ENCODE measurements at places on chromosomes 7 and 10.

DNA sequence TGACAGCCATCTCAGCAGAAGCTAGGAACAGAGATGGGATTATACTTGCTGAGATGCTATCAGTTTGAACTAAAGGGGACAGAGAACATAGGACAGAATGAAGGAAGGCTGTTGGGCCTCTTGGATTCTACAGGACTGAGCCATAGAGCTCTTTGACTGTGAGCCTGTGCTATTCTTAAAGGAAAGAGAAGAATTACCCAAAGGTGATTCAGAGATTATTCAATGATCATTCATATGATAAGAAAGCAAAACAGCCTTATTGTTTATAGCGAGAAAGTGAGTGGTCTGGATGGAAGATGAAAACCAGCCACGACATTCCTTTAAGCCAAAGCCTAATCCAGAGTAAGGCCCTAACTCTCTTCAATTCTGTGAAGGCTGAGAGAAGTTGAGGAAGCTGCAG, 69.7 kb upstream of the NEUROD6 start:
- no peak for DNase-seq

DNA sequence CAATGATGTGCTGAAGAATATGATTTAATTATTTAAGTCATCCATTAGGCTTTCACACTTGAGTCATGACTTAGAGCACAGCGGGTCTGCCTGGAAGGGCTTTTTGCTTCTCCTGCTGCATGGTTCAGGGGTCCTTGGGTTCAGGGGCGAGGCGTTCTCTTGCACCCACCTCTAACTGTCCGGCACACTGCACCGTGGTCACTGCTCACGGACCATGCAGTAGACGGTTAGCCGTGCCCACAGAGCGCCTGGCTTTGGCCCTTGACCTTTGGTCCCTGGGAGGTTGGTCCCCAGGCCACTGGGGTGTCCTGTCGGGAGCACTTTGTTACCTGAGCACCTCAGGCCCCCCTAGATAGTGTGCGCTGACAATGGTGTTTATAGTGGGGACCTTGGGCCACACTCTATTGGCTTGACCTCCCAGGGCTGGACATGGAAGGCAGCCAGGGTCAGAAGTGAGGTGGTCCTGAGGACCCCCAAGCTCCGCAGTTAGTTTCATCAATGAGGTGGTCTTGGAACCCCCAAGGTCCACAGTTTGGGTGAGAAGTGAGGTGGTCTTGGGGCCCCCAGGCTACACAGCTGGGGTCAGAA, 110.6 kb downstream of the ACTR3B start:
- DNase-seq = no peak

- DNase-seq = no peak
Measured at GRCh38 chr10:17062955-17063484, 66.6 kb downstream of the CUBN start.

DNA sequence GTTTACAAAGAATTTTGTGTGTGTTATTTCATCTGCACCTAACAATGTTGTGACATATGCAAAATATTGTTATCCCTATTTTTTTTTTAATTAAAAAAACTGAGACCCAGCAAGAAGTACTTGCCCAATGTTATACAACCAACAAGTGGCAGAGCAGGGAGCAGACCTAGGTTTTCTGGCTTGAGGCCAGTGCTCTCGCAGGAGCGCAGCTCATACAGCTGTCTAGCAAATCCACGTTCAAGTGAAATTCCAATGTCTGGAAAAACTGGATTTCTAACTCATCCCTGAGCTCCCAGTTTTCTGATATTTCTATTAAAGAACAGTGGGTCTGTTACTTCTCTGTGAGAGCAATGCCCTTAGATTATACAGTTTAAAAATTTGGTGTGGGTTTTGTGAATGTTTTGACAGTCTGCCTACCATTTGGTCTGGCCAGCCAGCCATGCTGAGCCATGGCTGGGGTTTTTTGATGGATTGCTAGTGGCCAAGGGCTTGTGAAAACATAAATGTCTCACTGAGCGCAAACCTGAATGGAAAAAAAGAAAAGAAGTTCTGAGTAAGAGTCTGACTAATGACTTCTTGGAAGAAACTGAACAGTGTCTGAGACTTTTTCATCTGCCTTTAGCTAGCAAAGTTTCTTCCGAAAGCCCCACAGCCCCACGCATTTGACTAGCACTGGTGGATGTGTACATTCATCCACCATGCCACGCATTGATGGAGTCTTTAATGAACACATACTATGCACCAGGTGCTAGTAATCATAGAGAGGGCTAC, 15.4 kb upstream of the PRF1 start:
- DNase-seq = no peak
